Progenitor cell of endocrine pancreas (in vitro differentiated cells): ENCODE measurements at places on chromosomes 11 and 22. TPM values are rescaled to one million over a fixed set of nuclear protein-coding genes. Genes with fewer than 3 reads are reported as not detected.

ANGPTL5 gene
- not detected in 2 replicates for total RNA-seq

OLFML1 gene
- 0.42 TPM in 1 of 2 replicates, not detected in the other for total RNA-seq

ARHGEF12 gene
- 64.9 and 66.2 TPM in 2 replicates for total RNA-seq

TBX1 gene
- total RNA-seq: 4.2 and 5.9 TPM in 2 replicates

CNIH2 gene
- total RNA-seq: 21.3 and 21.7 TPM in 2 replicates

SLC25A18 gene
- 2.3 and 2.6 TPM in 2 replicates for total RNA-seq

ARVCF gene
- total RNA-seq: 95.3 and 101 TPM in 2 replicates

WEE1 gene
- 154 and 179 TPM in 2 replicates for total RNA-seq

OSBP gene
- 42.7 and 46.1 TPM in 2 replicates for total RNA-seq

NCR3LG1 gene
- total RNA-seq: 1.3 and 2.1 TPM in 2 replicates

RAG2 gene
- not detected in 2 replicates for total RNA-seq

CST6 gene
- total RNA-seq: not detected in 2 replicates

RBMXL2 gene
- total RNA-seq: 0.14 TPM in 1 of 2 replicates, not detected in the other

RIC3 gene
- 23.1 and 23.4 TPM in 2 replicates for total RNA-seq

CFAP300 gene
- total RNA-seq: 1.2 and 1.5 TPM in 2 replicates

CYP2D6 gene
- total RNA-seq: 8.0 and 10.3 TPM in 2 replicates

LAMTOR1 gene
- total RNA-seq: 84.9 and 85.4 TPM in 2 replicates

CYTH4 gene
- not detected in 2 replicates for total RNA-seq

USH1C gene
- 15.8 and 21.4 TPM in 2 replicates for total RNA-seq

TTC17 gene
- 108 and 110 TPM in 2 replicates for total RNA-seq

VEGFB gene
- total RNA-seq: 66.1 and 68.2 TPM in 2 replicates

HORMAD2 gene
- total RNA-seq: not detected in 2 replicates

RCOR2 gene
- 39.4 and 39.7 TPM in 2 replicates for total RNA-seq

MFRP gene
- total RNA-seq: not detected in 2 replicates

INSC gene
- not detected in 2 replicates for total RNA-seq

LIF gene
- total RNA-seq: 2.3 and 3.6 TPM in 2 replicates

NAALAD2 gene
- 5.5 and 6.4 TPM in 2 replicates for total RNA-seq

OR5L2 gene
- not detected in 2 replicates for total RNA-seq

DEPDC5 gene
- total RNA-seq: 33.0 and 39.8 TPM in 2 replicates

SEC14L6 gene
- total RNA-seq: 3.7 and 4.8 TPM in 2 replicates
